Liver (tissue), 10 donors: ENCODE measurements at places on chromosomes 12 and 14. TPM values are rescaled to one million over a fixed set of nuclear protein-coding genes. Genes with fewer than 3 reads are reported as not detected.

The RHOJ gene
- 1.0 TPM for total RNA-seq

The GDF11 gene
- 0.84 TPM for total RNA-seq

The STAC3 gene
- 1.1 TPM for total RNA-seq

The PIWIL1 gene
- not detected for total RNA-seq

The SPIC gene
- 2.3 TPM for total RNA-seq

The DIO2 gene
- total RNA-seq: 0.23 TPM

The TEX52 gene
- not detected for total RNA-seq

The DPY19L2 gene
- total RNA-seq: 0.42 TPM

The PRR4 gene
- total RNA-seq: 0.56 TPM

- no peak overlapping the region for H3K27ac ChIP-seq
- H3K4me1 ChIP-seq: no peaks in the 10 kb centered on the region
- H3K27me3 ChIP-seq: peaks cover 4% of the 10 kb centered on the region
- no peaks in the 10 kb centered on the region for H3K36me3 ChIP-seq
- H3K4me3 ChIP-seq: no peak overlapping the region
Measured at GRCh38 chr14:61838661-61839245, 76.5 kb downstream of the SNAPC1 start.

DNA sequence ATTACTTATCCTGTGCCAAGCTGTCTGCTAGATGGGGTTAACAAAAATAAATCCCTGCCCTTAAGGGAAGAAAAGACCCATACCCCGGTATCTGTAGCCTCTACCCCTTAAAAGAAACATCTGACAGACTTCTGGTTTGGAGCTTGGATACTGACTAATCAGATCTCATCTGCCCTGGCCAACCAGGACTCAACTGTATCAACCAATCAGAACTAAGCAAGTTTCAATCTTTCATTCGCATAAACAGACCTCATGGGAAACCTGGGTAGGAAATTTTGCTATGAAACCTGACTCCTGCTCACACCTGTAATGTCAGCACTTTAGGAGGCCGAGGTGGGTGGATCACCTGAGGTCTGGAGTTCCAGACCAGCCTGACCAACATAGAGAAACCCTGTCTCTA, 26.4 kb upstream of the PRMT8 start:
- H3K27me3 ChIP-seq: peaks cover 2% of the 10 kb centered on the region
- no peak overlapping the region for H3K4me3 ChIP-seq
- H3K4me1 ChIP-seq: no peaks in the 10 kb centered on the region
- no peak overlapping the region for H3K27ac ChIP-seq

- no peak for DNase-seq
- H3K27ac ChIP-seq: no peak overlapping the region
- H3K27me3 ChIP-seq: no peaks in the 10 kb centered on the region
- H3K4me1 ChIP-seq: peaks cover 2% of the 10 kb centered on the region
- no peaks in the 10 kb centered on the region for H3K36me3 ChIP-seq
Measured at GRCh38 chr12:75000120-75000519, 209.5 kb downstream of the KCNC2 start.

- H3K4me1 ChIP-seq: no peaks in the 10 kb centered on the region
- H3K36me3 ChIP-seq: no peaks in the 10 kb centered on the region
- H3K27ac ChIP-seq: no peak overlapping the region
- H3K27me3 ChIP-seq: no peaks in the 10 kb centered on the region
- H3K4me3 ChIP-seq: no peak overlapping the region
- DNase-seq: no peak
Measured at GRCh38 chr12:52602552-52602951, 1.3 kb upstream of the KRT72 start.

- no peaks in the 10 kb centered on the region for H3K36me3 ChIP-seq
- H3K4me3 ChIP-seq: no peak overlapping the region
- H3K27me3 ChIP-seq: no peaks in the 10 kb centered on the region
- no peak for DNase-seq
Measured at GRCh38 chr12:46487567-46488131, 115.1 kb upstream of the SLC38A2 start.

- H3K36me3 ChIP-seq: no peaks in the 10 kb centered on the region
- H3K27ac ChIP-seq: no peak overlapping the region
- no peak for DNase-seq
- no peak overlapping the region for H3K4me3 ChIP-seq
- H3K4me1 ChIP-seq: no peaks in the 10 kb centered on the region
- H3K27me3 ChIP-seq: no peaks in the 10 kb centered on the region
Measured at GRCh38 chr14:65255583-65256461, 153.5 kb upstream of the MAX start.

DNA sequence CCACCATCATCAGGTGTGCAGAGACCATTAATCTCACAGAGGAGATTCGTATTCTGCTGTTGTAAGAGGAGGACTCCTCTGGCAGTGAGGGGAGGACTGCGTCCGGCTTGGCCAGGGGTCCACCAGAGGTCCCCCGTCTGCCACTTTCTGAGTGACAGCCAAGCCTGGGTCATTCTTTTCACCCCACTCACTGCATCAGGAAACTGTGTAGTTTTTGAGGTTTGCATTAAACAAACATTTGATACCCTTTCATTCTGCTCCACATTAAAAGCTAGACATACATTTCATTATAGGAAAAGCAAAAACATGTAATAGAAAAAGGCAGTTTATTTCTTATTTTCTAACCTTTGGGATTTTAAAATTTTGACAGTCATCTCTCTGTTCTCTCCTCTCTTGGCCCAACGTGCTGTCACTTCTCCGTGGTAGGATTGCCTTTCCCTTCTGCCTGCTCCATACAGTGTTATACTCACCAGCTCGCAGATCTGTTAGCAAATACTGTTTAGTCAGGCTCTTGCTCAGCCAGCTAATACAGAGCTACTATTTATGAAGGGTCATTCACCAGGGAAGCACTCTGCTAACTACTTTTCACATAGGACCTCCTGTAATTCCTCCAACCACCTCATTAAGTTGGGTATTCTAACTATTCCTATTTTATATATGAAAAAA, 99.3 kb downstream of the PELI2 start:
- no peak overlapping the region for H3K4me3 ChIP-seq
- no peaks in the 10 kb centered on the region for H3K27me3 ChIP-seq
- H3K36me3 ChIP-seq: no peaks in the 10 kb centered on the region
- H3K4me1 ChIP-seq: no peaks in the 10 kb centered on the region
- no peak for DNase-seq
- no peak overlapping the region for H3K27ac ChIP-seq

- no peak overlapping the region for H3K4me3 ChIP-seq
- H3K27ac ChIP-seq: no peak overlapping the region
- no peak for DNase-seq
- H3K4me1 ChIP-seq: peaks cover 47% of the 10 kb centered on the region
- H3K27me3 ChIP-seq: no peaks in the 10 kb centered on the region
- no peaks in the 10 kb centered on the region for H3K36me3 ChIP-seq
Measured at GRCh38 chr14:75458305-75458704, 30.5 kb downstream of the JDP2 start.

DNA sequence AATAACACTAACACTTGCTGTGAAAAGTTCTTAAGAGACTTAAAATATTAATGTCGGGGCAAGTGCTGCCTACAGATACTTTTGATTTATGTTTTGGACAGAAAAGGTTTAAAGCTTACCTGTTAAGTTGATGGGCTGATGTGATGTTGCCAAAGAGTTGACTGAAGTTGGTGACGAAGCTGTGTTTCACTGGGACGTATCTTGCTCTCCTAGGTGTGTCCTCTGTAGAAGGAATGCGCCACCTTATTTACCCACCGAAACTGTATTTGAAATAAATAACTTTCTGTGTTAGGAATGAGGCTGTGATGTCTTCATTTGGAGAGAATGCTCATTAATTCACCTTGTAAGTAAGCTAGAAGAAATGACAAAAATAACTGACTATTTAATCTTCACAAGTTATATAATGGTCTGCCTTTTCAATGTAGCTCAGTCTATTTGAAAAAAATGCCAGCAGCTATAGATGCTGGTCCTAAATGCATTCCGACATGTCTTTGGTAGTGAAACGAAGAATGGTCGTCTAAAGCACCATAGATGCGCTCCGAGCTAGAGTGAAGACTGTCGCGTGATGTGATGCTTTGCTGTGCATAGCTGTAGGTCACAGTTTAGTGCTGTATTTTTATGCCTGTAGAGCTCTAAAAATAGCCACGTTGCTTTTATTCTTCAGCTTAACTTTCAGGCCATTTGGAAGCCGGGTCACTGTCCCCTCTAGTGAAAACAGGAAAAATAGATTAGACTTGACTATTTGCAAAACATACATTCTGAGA, at the start of gene RD3L:
Gene RD3L, minus strand, starts transcription at position 557 of the 764 bp plus-strand sequence. CDS start 834 bp downstream, outside the sequence.
- no peak within 1 kb of the TSS for H3K27ac ChIP-seq
- no peaks in the 10 kb centered on the region for H3K27me3 ChIP-seq
- no peaks in the 10 kb centered on the region for H3K4me1 ChIP-seq
- H3K36me3 ChIP-seq: no peaks in the 10 kb centered on the region

DNA sequence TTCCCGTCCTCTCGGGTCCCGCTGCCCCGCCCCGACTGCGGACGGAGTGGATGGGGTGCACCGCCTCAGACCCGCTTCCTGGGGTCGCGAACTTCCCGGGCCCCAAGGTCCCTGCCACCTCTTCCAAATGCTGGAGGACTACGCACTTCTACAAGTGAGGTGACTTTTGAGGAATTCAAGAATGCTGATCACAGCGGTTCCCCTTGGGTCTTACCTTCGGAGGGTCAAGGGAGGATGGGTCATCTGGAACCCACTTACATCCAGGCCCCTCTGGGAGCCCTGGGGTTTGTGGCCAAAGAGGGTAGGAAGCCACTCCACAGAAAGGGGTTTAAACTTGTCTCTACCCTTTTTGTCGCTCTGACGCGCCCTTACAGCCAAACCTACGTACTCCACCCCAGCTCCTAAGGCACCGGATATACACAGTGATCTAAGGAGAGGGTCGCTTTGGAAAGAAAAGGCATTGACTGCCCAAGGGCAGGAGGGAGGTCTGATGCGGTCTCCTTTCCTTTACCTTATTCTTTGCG, 532 bp upstream of the PRKD1 start:
- H3K27ac ChIP-seq: no peak overlapping the region
- H3K4me3 ChIP-seq: peak overlapping the region; percentile 7
- no peaks in the 10 kb centered on the region for H3K36me3 ChIP-seq
- no peaks in the 10 kb centered on the region for H3K27me3 ChIP-seq
- DNase-seq: no peak

DNA sequence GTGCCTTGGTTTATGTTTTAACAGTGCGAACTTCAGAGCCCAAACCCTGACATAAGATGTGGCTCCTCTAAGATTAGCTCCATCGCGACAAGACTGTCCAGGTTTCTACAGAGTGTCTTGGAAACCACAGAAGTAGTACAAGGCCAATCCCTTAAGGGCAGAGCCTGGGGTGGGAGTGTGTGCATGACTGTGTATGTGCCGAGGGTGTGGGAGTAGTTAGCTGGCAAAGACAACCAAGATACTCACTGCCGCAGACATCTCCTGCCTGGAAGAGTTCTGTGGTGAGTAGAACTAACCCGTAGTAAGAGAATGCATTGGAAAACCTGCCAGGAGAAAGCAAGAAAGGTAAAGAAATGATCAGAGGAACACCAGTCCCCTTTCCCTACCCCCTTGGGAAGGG, 54.1 kb downstream of the DAO start:
- H3K27me3 ChIP-seq: no peaks in the 10 kb centered on the region
- H3K27ac ChIP-seq: no peak overlapping the region
- H3K4me1 ChIP-seq: no peaks in the 10 kb centered on the region
- no peak overlapping the region for H3K4me3 ChIP-seq
- no peaks in the 10 kb centered on the region for H3K36me3 ChIP-seq

GRCh38 chr12:119730381-119730780, 62.4 kb downstream of the PRKAB1 start:
- no peaks in the 10 kb centered on the region for H3K27me3 ChIP-seq
- no peak overlapping the region for H3K4me3 ChIP-seq
- H3K4me1 ChIP-seq: no peaks in the 10 kb centered on the region
- DNase-seq: no peak
- no peaks in the 10 kb centered on the region for H3K36me3 ChIP-seq
- no peak overlapping the region for H3K27ac ChIP-seq

DNA sequence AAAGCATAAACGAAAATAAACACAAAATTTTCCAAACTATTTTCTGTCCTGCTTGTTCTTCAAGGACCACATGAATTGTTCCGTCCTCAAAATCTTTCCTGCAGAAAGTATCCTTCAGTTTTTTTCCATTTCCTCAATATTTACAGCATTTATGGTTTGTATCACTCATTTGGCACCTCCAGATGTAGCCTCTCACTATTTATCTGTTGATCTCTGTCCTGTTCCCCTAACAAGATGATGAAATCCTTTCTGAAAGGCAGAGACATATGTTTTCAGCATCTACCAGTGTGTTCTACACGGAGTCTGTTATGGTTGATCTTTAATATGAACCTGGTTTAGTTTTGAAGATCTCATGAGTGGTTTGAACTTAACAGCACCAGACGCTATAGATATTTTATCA, 490.2 kb downstream of the NELL2 start:
- H3K4me3 ChIP-seq: no peak overlapping the region
- DNase-seq: no peak
- H3K27me3 ChIP-seq: no peaks in the 10 kb centered on the region
- H3K36me3 ChIP-seq: no peaks in the 10 kb centered on the region
- H3K4me1 ChIP-seq: no peaks in the 10 kb centered on the region

GRCh38 chr14:99127651-99128167, 144.3 kb downstream of the BCL11B start:
- no peaks in the 10 kb centered on the region for H3K27me3 ChIP-seq
- no peak overlapping the region for H3K4me3 ChIP-seq

DNA sequence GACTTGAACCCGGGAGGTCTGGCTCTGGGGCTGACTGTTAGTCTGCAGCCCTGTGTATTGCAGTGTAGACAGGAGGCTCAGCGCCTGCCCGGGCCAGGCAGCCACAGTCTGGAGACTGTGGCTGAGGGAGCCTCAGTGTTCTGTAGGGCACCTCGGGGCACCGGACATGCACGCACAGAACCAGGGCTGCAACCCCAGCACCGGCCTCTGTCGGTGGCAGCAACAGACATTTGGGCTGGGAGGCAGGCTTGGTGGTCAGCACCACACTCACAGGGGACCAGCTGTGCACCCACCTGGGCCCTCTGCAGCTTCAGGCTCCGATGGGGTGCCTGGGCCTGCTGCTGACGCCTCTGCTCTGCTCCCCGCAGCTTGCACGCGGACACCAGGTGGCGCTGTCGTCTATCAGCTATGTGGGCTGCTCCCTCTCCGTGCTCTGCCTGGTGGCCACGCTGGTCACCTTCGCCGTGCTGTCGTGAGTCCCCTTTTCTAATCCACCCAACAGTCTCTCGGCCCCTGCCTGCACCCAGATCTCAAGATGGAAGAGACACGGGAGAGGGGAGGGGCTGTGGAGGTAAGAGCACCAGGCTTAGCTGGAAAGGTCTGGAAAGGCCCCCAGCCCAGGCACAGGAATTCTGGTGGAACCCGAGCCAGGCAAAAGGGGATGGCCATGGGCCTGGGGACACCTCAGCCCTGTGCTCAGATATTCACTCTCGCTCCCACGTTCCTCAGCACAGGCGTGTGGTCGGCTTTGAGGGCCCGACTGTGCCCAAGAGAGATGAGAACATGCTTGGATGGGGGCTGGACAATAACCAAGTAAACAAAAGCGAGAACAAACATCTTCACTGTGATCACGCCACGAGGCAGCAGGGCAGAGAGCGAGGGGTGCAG, 151.0 kb downstream of the ADGRD1 start:
- H3K27ac ChIP-seq: no peak overlapping the region
- no peaks in the 10 kb centered on the region for H3K27me3 ChIP-seq
- DNase-seq: peak; percentile 84
- no peaks in the 10 kb centered on the region for H3K36me3 ChIP-seq
- H3K4me3 ChIP-seq: no peak overlapping the region

GRCh38 chr12:123671876-123672275, 963 bp downstream of the TCTN2 start:
- H3K27me3 ChIP-seq: no peaks in the 10 kb centered on the region
- H3K27ac ChIP-seq: no peak overlapping the region
- DNase-seq: no peak
- H3K4me3 ChIP-seq: no peak overlapping the region

GRCh38 chr12:132158677-132159554, 14.7 kb downstream of the NOC4L start:
- H3K4me1 ChIP-seq: peaks cover 12% of the 10 kb centered on the region
- no peak overlapping the region for H3K4me3 ChIP-seq
- H3K36me3 ChIP-seq: no peaks in the 10 kb centered on the region
- H3K27ac ChIP-seq: no peak overlapping the region
- H3K27me3 ChIP-seq: no peaks in the 10 kb centered on the region
